ENCODE measurements at places on chromosomes 5 and 9.

DNA sequence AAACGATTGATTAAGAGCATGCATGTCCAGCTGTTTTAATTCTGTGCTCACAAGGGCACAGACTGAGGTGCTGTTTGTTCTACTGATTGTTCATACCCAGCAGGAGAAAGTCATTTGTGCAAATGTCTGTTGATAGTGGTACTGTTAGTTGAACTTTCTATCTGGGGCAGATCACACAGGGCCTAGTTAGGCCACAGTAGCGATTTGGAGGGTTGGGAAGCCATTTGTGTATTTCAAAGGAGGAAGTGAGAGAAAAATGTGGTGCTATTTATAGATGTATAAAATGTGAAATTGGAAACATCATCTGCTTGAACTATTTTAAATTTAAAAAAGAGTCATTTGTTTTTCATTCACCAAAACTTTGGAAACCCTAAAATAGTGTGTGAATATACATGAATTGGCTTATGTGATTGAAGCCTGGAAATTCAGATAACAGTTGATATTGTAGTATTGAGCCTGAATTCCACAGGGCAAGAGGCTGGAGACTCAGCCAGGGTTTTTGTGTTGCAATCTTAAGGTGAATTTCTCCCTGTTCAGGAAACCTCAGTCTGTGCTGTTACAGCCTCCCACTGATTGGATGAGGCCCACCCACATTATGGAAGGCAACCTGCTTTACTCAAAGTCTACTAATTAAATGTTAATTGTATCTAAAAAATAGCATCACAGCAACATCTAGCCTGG lies 162.0 kb upstream of the CDKN2B start:
- no peak for DNase-seq

DNA sequence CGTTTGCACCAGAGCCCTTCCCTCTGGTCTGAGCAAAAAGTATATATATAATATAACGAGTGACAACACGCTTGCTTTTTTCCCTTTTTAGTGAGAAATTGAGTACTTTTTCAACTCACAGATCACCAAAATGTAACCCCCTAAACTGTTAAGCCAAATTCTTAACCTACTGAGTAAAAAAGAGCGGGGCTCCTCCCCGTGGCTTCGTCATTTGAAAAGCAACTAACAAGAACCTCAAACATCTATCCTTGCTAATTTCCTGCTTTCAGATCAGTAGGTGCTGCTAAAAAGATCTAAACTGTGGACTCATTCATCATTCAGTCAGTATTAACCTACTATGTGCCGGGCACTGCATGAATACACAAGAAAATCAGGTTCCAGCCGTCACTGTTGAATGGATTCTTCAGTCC lies 1.0 kb upstream of the PTBP3 start:
- no peak for DNase-seq

DNA sequence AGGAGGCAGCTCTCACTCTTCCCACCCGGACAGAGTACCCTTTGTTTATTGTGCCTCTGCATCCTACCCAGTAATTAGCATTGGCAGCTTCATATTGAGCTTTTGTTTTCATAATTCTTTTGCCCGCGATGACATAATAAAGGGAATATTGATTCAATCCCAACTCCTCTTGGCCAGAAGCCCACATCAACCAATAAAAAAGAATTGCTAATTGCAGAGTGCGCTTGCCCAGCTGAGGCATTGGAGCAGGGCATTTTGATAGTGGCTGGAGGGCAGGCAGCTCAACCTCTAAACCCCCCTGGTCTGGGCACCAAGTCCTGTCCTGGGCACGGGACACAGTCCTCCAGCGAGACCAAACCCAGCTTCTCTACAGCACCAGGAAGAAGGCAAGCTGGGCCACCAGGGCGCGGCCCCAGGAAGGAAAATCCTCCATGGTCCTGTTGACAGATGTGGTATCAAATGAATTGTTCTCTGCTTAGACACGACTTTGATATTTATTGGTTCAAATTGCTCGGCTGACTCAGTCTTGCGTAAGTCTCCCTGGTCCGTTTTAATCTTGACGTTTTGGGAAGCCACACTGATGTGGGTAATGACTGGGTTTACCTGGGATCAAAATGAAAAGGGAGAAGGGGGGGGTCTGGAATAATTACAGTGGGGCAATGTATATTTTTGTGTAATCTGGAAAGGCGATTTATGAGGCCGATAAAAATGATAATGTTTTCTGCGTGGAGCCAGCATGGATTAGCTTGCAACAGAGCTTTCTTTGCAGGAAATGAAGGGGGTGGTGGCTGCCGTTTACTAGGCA lies 220.7 kb upstream of the MSX2 start:
- peak; percentile 36 for DNase-seq

DNA sequence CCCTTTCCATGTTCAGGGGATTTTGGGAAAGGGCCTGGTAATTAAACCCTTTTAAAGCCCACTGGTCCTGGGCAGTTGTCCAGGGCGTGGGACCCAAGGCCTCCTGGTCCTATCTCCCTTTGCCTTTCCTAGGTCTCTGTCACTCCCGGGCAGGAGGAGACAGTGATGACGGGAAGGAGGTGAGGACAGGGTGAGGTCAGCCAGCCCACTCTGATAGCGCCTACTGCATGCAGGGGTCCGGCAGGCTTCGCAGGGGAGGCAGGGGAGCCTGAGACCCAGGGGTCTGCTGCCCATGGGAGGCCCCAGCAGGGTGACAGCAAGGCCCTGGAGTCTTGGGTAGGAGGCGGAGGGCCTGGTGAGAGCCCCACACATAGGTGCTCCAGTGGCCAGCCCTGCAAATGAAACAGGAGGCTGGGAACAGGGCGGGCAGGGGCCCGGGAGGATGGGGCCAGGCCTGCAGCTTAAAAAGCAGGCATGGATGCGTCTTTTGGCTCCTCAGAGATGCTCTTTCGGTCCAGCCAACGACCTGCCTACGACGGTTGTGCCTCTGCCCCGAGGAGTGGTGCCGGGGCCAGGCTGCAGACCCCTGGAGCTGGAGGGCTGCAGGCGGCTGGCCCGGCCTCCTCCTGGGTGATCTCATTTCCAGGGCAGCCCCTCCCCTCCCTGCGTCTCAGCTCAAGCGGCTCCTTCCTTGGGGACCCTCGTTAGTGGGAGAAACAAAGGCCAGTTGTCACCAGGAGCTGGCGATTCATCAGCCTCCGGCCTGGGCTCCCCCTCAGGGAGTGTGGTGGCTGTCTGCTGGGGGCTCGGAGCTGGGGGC lies 6.7 kb upstream of the RXRA start:
- no peak for DNase-seq

- DNase-seq, result peak; percentile 89
Measured at GRCh38 chr9:127578952-127579853, 32.9 kb upstream of the STXBP1 start.

- DNase-seq, result no peak
Measured at GRCh38 chr9:21558615-21559401, 76.7 kb upstream of the IFNE start.

- no peak for DNase-seq
Measured at GRCh38 chr5:116273448-116274242, 188.8 kb downstream of the COMMD10 start.

DNA sequence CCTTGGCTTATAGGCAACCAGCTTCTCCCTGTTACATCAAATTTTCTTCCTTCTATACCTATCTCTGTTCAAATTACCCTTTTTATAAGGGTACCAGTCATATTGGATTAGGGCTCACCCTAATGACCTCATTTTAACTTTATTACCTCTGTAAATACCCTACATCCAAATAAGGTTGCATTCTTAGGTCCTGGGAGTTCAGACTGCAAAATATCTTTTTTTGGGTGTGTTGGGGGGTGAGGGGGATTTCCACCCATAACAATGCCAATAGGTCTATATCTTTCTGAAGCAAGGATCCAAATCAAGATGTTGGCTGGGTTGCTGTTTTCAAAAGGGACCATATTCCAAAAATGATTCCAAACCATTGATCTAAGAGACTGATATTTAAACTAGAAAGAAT lies 141.7 kb downstream of the XRCC4 start:
- DNase-seq, result no peak

- DNase-seq, result no peak
Measured at GRCh38 chr9:18723366-18723765, 249.4 kb downstream of the ADAMTSL1 start.

- no peak for DNase-seq
Measured at GRCh38 chr5:181194489-181195248, 10.3 kb downstream of the TRIM7 start.

- no peak for DNase-seq
Measured at GRCh38 chr5:149309354-149309753, 35.9 kb upstream of the GRPEL2 start.

- no peak for DNase-seq
Measured at GRCh38 chr5:139814191-139814601, 18.6 kb downstream of the PSD2 start.

- no peak for DNase-seq
Measured at GRCh38 chr5:131068076-131068475, 97.0 kb downstream of the HINT1 start.

- no peak for DNase-seq
Measured at GRCh38 chr5:110085826-110086225, 396.1 kb downstream of the MAN2A1 start.

GRCh38 chr5:62315376-62316175 lies 9.6 kb downstream of the KIF2A start:
- DNase-seq, result no peak

DNA sequence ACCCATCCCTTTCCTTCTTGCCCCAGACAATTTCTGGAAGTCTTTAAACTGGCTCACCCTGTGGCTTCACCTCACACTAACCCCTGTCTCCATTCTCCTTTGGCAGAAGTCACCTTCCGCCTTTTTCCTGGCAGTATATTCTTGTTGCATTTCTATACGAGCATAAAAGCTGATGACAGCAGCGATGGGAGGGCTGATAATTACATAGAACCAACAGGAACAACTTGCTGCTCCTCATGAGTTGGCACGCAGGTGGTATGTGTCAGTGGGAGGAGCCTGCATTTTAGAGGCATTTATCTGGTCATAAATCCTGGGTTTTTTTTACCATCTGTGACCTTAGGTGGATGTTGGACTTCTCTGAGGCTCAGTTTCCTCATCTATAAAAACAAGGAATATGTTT lies 61.4 kb upstream of the CKMT2 start:
- DNase-seq, result no peak

DNA sequence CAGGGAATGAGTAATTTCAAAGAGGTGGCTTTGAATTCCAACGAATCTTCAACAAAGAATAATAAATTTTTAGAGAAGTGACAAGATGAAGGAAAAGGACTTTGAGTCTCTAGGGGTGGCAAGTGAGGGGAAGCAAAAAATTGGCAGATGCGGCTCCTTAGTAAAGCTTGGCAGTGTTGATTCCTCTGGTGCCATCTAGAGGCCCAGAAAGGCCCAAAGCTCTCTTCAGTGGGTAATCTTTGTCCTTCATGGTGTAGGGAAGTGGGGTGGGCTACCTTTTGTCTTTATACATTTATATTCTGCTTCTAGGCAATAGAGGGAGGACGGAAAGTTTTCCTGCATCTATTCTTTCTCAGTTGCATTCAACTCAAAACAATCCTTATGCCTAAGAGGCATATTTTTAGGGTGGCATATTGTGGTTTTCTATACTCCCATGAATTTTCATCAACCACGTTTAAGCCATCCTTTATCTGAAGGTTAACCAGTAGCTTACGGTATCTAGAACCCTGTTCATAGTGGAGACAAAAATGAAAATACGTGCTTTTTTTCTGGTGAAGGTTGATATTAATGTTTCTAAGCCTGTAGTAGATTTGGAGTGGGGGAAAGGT lies 17.5 kb upstream of the ROPN1L start:
- DNase-seq, result no peak

GRCh38 chr5:128736553-128736952 lies 198.5 kb upstream of the FBN2 start:
- no peak for DNase-seq

- DNase-seq, result no peak
Measured at GRCh38 chr9:71326360-71326759, 204.9 kb upstream of the TRPM3 start.

GRCh38 chr9:26983340-26983739 lies 22.1 kb downstream of the LRRC19 start:
- no peak for DNase-seq

GRCh38 chr9:70481471-70481870 lies 67.0 kb upstream of the KLF9 start:
- DNase-seq, result no peak

GRCh38 chr9:105901514-105902109 lies 207.3 kb downstream of the TMEM38B start:
- DNase-seq, result no peak

GRCh38 chr5:154206311-154206710 lies 15.8 kb downstream of the GALNT10 start:
- no peak for DNase-seq

DNA sequence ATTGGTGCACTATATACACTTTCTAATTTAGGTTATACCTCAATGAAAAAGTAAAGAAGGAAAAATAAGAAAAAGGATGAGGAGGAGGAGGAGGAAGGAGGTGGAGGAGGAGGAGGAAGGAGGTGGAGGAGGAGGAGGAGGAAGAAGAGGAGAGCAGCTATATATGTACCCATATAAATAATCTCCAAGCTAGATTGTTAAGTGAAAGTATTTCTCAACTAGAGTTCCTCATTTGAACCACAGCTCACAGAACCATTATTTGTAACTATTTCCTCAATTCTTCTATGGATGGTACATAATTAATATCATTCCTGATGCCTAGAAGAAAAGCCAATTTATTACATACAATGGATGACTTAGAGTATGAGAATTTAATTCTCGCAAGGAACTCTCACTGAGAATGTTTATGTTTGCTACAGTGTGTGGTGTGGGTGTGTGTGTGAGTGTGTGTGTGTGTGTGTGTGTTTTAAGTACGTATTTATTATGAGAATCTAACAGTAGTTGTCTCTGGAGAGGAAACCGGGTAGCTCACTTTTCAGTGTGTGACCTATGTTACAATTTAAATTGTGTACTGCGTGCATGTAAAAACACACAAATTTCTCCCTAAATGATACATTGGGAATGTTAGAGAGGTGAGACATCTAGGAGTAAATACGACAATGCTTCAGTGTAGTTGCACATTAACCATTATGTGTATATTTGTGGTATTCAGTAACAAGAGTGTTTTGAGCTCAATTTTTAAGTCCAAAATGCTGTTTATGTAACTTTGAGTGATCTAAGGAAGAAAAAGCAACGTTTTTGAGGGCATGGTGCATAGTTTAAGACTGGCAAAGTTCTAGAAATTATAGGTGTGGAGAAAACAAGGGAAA lies 20.2 kb upstream of the NREP start:
- no peak for DNase-seq

GRCh38 chr5:160469156-160470144 lies 47.8 kb downstream of the PTTG1 start:
- DNase-seq, result no peak

DNA sequence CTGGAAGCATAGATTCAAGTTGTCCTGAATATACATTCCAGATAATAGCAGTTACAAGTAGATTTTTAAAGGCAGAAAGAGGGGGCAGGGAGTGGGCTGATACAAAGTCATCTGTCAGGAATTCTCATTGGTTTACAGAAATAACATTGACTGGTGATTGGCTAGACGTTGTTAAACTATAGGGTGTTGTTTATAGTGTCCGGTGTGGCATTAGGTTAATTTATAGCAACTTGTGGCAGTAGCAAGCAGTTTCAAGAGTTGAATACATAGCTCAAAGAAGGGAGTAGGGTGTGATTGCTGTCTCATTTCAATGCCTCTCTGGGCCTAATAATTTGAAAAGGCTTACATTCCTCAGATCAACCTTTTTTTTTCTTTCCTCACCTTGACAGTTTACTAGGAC lies 10.7 kb upstream of the POC5 start:
- DNase-seq, result no peak

GRCh38 chr5:172093559-172093958 lies 87.1 kb upstream of the FBXW11 start:
- DNase-seq, result no peak

All from AG04450 (cell line).